Fibroblast of skin of right biceps (primary cell): ENCODE measurements at places on chromosomes 6 and 20.

- DNase-seq, result peak; percentile 59
Observed at GRCh38 chr6:39357998-39358686, 35.6 kb upstream of the KCNK16 start.

DNA sequence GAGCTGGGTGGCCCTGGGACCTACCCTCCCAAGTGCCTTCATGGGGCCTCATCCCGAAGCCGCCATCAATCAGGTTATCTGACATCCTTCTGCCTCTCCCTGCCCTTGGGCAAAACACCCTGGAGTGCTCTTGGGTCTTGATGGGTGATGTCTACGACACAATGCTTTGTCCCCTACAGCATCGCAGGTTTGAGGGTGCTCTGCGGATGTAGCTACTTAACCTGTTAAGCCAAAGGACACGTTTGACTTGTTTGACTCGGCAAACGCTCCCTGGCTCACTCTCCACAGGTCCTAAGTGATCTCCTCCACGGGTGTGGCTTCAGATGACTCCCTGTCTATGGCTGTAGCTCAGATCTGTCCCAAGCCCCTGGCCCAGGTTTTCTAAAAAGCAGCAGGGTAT lies 35.6 kb downstream of the TBC1D7 start:
- DNase-seq, result no peak

DNA sequence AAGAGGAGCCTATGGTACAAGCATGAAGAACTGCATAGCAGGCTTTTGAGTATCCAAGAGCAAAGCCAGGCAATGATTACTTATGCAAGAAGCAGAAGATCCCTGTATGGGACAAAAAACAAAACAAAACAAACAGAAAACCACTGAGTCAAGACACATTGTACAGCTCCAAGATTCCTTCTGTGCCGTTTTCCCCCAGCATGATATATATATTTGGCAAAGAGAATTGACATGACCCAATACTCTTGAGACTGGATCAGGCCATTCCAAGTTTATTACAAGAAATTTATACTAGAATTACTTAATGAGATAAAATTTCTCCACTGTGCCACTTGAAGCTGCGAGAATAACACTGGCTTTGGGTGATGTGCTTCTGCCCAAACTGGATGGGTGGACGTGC lies 65.5 kb downstream of the TRMT11 start:
- DNase-seq, result no peak

GRCh38 chr6:21987501-21987957 lies 309.3 kb downstream of the PRL start:
- peak; percentile 94 for DNase-seq

GRCh38 chr20:17761604-17762003 lies 61.8 kb downstream of the BANF2 start:
- DNase-seq, result no peak

DNA sequence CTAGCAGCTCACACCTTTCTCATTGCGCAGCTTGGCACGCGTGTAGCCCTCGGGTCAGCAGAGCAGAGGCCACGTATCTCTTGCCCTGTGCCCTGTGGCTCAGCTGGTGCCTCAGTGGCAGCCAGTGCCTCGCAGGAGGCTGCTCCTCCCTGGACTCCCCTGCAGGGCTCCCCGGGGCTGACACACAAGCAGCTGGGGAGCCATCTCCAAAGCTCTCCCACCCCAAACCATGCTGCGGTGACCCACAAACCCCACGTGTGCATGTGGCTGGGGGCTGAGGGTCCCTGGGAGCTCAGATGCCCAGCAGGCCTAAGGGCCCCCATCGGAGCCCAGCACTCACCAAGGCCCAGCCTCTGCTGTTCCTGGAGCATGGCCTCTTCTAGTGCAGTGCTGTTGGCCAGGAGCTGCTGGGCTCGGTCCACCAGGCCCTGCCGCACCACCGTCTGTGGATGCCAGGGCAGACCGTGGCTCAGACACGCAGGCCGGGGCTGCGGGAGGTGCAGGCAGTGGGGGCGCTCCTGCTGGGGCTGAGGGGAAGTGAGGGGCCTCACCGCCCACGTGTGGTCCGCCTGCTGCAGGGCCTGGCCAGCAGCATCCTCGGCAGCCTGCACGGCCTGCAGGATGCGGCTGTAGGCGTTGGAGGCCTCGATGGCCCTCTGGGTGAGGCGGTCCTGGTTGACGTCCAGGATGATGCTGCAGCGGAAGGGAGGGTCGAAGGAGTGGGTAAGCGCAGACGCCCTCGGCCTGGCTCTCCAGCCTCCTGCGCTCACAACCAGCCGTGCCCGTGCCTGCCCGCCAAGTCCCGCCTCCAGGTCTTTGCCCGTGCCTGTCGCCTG lies 13.8 kb downstream of the ADRM1 start:
- DNase-seq, result no peak

DNA sequence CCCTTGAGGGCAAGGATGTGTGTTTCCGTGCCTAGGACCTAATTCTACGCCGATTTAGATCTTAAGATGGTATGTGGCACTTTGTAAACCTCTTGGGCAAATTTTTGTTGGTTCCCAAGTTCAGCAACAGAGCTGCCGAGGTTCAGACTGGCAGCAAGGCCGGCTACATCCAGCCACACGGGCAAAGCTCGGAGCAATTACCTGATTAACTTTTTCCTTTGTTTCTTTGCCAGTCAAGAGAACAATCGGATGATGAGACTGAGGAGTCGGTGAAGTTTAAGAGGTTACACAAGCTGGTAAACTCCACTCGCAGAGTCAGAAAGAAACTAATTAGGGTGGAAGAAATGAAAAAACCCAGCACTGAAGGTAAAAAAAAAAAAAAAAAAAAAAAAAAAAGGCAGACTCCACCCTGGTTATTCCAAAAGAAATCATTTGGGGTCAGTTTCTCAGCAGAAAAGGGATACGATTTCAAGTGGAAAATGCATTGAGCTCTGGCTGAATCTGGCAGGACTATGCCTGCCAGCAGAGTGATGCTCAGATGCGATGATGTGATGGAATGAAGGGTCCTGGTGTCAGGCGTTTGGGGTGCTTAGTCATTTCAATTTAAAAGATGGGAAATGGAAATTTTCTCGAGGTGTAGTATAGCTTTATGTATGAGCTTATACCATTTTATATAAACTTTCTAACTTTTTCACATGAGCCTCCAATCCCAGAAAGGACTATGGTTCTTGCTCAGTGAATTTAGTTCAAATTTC lies 171.6 kb downstream of the SASH1 start:
- peak; percentile 64 for DNase-seq

GRCh38 chr20:19115581-19115980 lies 96.9 kb upstream of the SLC24A3 start:
- no peak for DNase-seq

GRCh38 chr6:143731789-143732188 lies 54.0 kb downstream of the PHACTR2 start:
- DNase-seq, result no peak

DNA sequence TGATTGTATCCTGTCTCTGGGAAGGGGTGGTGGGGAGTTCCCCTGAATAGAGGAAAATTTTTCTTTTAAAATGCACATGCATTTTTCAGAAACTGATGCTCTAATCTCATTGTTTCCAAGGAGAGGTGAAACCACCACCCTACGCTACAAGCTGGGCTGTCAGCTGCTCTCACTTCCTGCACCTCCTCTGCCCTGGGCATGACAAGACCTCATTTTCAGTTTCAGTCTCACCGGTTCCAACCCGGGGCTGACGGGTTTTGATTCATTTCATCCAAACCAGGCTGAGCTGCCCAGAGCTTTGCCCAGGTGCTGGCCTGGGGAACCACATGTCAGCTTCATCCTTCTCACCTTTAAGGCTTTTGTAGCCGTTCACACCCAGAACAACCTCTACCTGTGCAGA lies 99.7 kb downstream of the EYA2 start:
- no peak for DNase-seq

DNA sequence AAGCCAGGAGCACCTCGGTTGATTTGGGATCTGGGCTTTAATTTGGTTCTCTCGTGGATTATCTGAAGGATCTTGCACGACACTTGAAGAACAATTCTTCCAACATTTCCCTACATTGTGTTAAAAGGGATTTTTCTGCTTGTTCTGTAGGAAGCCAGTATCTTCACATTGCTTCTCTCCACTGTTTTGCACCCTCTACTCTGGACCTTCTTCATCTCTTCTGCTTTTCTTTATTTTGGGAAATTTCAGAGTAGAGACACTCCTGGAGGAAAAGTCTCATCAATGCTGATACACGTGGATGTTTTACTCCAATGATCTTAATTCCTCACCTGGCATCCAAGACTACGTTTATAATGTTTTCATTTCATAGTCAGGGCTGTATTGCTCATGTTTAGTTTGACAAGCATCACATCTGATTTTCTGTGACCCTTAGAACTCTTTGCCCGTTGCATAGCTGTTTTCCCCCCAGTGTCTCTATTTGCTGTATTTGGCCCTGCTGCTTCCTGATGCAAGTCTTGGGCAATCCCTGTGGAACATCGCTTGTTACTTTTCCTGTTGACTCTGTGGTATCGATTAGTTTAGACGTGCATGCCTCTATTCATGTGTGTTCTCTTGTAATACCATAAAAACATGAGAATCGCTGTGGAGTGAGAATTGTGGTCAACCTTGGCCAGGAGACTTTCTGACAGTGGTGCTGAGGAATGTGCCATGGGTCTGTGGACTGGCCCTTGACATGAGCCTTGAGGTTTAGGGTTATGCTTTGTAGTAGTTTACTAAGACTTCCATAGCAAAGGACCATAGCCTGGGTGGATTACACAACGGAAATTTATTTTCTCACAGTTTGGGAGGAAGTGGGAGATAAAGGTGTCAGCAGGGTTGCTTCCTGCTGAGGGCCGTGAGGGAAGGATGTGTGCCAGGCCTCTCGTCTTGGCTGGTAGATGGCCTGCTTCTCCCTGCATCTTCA lies 12.5 kb downstream of the PLCB1 start:
- peak; percentile 85 for DNase-seq

GRCh38 chr6:158826819-158827501 lies 7.8 kb upstream of the EZR start:
- no peak for DNase-seq

GRCh38 chr6:44594481-44594880 lies 207.0 kb downstream of the CDC5L start:
- no peak for DNase-seq

GRCh38 chr6:155660251-155660977 lies 204.8 kb upstream of the NOX3 start:
- DNase-seq, result no peak

DNA sequence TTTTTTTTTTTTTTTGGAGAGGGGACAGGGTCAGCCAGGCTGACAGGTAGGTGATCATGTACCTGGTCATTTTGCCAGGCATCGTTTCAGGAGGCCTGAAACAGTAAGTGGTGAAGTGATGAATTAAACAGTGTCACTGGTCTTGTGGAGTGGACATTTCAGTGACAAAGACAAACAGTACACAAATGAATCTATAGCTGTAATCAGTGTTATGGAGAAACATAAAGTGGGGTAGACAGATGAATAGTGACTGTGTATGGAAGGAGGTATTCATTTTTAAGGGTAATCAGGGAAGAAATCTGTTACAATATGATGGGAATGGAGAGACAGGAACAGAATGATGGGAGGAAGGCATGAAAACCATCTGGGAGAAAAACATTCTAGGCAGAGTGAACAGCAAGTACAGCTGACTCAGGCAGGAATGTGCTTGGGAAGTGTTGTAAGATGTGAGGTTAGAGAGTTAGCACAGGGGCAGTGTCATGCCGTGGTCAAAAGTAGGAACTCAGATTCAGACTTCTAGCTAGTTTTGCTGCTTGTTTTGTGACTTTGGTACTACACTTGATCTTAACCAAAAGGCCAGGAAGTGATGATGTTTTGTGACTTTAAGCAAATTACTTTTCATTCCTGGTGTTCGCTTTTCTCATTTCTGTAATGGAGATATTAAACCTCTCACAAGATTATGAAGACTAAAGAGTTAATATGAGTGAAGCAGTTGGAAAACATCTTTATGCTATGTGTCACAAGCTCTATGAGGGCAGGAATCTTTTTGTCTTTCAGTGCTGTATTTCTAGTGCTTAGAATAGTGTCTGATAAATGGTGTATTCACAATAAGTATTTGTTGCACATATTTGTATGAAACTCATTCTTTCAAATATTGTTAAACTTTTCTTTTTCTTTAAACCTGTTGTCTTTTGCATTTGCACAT lies 43.4 kb downstream of the QKI start:
- peak; percentile 91 for DNase-seq

DNA sequence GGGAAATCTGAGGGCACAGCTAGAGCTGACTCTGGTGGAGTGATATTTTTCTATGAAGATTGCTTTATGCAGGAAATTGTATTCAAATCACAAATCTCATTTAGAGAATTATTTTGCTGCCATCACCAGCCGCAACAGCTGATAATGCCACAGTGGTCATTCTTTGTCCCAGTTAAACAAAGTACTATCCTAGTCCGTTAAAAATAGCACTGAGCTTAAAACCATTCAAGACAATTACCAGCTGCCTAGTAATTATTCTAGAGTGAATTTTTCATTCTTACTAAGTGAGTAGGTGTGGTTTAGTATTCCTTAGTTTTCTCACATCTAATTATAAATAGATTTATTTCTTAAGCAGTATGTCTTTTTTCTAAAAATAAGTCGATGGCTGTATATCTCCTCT lies 190.5 kb downstream of the SLC35F1 start:
- DNase-seq, result no peak

DNA sequence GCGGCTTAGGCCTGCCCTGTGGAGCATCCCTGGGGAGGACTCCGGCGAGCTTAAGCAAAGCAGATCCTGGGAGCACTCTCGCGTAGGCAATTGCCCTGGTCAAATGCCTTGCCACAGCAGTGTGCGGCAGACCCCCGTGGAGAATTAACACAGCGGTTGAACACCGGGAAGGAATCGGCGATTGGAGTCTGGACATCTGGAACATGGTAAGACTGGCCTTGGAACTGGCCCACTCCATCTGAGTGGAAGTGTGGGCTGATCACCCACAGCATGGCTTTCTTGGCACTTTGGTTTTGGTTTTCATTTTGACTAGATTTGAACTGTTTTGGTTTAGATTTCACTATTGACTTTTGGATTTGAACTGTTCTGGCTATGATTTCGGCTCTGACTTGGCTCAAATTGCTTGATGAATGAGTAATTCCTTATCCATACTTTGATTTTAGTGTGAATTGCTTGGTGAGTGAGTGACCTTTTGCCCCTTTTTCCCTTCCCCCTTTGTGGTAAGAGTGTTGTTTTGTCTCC lies 300.7 kb downstream of the RNGTT start:
- DNase-seq, result no peak

DNA sequence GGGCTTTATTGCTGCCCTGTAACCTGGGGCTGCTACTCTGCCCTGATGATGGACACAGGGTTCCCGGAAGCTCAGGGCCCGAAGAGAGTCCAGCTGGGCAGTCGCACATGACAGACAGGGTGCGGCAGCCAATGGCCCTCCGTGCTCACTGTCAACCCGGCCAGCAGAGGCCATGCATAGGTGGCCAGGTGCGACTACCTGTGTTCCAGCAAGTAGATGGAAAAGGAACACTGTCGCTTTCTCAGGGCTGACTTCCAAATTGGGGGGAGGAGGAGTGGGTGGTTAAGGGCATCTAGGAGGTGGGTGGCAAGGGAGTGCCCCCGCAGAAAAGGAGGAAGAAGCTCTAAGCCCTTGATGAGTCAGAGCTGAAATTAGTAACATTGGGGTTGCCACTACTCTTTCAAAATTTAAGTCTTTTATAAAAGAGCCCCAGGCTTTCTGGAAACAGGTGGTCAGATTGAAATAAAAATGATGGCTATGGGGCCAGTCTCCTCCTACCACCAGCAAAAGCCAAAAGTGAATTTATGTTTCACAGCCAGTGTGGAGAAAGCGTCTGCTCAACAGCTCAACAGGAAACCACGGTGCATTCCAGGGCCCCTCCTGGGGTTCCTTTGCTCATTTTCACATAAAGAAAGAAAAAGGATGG lies 2.3 kb upstream of the RAMACL start:
- DNase-seq, result peak; percentile 82

GRCh38 chr20:62531046-62531838 lies 55.4 kb upstream of the GATA5 start:
- no peak for DNase-seq
